Left kidney (tissue), 8 donors: ENCODE measurements at places on chromosomes 5 and 9. TPM values are rescaled to one million over a fixed set of nuclear protein-coding genes. Genes with fewer than 3 reads are reported as not detected.

- DNase-seq: no peak
Observed at GRCh38 chr5:101346906-101347305, 443.8 kb upstream of the ST8SIA4 start.

DNA sequence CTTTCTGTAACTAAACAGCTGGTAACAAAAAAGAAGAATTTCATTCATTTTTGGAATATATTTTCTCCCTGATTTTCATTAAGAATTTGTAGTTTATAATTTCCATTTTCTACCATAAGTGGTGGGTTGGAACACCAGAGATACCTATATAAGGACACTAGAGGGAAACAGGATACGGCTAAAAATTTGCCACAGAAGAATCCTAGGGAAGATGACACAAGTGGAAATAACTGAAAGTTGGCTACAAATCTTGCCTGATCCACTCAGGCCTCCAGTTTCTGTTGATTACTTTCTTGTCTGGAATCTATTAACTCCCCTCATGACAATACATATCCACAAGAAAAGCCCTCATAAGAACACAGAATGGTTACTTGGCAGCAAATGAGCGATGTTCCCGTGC lies 46.8 kb downstream of the FREM1 start:
- DNase-seq: no peak

The LCN10 gene
- 1.8 TPM for polyA plus RNA-seq

DNA sequence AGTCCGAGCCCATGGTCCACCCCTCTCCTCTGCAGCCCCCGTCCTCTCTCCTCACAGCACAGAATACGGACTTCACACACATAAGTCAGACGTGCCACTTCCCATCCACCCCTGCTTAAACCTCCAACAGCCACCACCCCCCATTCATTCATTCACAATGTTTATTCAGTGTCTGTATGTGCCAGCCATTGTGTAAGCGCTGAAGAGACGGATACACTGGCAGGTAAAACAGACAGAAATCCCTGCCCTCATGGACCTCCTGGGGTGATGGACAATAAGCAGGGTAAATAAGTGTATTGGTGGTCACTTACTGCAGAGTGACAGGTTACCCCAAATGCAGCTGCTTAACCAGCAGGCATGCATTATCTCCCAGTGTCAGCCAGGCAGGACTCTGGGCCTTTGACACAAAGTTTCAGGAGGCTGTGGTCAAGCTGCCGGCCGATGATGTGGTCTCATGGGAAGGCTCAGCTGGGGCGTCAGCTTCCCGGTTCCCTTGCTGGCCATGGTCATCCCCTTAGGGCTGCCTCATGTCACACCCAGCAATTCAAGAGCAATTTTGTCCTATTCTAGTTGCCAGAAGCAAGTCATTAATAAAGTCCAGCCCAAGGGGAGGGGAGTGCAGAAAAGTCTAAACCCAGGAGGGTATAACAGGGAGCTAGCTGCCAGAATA lies 1.8 kb upstream of the PAXX start:
- no peak for DNase-seq

DNA sequence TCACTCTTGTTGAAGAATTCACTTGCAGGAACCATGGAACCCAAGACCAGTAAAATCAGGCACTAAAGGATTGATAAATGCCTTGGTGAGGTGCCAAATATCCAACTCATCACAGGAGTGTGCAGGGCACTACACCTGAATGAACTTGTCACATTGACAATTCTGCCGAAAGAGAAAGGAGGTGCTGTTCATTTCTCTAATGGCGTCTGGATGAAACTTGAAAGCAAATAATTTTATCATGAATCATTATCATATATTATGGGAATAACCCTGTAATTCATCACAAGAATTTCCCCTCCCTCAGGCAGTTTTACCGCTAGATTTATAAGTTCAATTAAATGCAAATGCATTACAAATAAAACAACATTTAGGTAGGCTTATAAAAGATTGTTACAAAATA lies 360.0 kb downstream of the GLIS3 start:
- DNase-seq: no peak

GRCh38 chr5:68267066-68267465 lies 51.5 kb downstream of the PIK3R1 start:
- no peak for DNase-seq

- no peak for DNase-seq
Observed at GRCh38 chr5:91020065-91020800, 362.9 kb downstream of the ARRDC3 start.

The PDZD2 gene
- polyA plus RNA-seq: 22.1 TPM

DNA sequence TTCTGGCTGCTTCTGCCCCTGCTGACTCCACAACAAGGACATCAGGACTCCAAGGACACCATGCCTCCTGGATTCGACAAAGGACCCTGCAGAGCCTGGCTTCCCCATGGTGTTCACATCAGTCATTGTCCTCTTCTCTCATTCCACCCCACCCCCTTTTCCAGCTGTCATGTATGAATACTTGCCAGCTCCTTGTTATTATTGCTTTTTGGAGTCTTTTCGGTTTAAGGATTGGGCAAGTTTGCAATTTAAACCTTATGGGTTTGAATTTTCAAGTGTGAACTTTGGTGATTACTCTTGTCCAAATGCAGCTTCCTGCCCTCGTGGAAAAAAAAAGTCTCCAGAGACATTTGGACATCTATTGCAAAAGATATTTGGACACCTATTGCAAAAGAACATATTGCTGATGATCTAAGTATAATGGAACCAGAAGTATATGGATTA lies 14.2 kb upstream of the LVRN start:
- no peak for DNase-seq

DNA sequence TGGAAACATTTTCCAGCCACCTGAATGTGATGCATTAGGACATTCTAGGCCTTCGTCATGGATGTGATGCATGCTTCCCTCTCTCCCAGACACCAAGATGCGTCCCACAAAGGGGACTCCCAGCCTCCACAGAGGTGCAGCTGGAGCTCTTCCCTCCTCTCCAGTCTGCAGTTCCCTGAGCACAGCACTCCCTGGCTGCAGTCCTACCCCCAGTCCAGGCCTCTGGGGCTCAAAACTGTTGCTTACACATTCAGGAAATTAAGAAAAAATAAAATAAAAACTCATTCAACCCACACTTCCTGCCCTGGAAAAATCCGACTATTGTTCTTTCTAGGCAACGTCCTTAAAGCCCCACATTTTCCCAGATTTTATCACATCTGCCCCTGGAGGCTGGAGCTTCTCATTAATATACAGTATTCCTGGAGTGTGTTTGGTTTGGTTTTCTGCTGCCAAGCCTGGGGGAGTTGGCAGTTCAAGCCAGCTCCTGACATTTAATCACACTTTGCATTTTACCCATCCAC lies 78.4 kb upstream of the ICE1 start:
- no peak for DNase-seq

DNA sequence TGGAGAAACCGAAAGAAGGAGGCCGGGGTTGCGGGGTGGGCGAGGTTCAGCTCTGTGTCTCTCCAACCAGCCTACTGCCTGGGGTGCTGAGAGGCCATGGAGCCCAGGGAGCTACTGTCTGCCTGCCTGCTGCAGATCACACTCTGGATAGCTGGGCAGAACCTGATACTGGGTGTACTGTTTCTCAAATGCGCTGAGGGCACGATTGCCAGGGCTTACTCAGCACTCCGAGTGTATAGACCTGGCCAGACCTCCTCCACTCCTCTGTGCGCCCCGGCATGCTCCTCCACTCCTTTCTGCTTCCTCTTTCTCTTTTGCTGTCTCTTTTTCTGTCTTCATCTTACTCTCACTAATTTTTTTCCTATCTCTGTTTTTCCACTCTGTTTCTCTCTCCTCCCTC lies 215.1 kb downstream of the PAPPA start:
- no peak for DNase-seq

DNA sequence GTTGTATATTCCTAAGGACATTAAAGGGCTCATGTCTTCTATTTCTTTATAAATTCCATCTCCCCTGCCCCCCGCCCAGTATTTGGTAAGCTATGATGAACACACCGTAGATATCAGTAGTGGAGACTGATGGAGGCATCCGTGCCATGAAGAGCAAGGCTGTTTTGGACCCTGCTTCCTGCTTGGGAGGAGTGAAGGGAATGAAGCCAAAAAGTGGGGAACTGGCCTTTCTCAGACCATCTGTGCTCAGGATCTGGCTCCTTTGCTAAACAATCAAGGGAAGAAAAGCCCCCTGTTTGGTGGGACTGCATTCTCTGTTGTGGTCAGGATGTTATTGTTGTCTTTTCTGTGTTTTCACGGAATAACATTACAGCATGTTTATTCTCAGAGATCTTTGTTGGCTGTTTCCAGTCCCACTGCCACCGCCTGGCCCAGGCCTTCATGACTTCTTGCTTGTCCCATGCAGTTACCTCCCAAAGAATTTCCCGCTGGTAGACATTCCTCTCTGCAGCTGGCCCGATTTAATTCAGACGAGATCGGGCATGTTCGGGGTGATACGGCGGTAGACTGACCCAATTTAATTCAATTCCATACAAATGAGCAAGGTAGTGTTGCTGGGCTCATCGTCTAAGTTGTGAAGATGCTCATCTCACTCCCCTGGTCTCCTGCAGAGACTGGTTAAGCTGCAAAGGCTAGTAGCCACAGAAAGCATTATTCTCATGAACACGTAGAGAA lies 31.4 kb upstream of the ANKH start:
- DNase-seq: no peak
